ENCODE measurements at places on chromosomes 2 and 18.

- no peak for DNase-seq
Observed at GRCh38 chr2:60376252-60376651, 177.2 kb downstream of the BCL11A start.

DNA sequence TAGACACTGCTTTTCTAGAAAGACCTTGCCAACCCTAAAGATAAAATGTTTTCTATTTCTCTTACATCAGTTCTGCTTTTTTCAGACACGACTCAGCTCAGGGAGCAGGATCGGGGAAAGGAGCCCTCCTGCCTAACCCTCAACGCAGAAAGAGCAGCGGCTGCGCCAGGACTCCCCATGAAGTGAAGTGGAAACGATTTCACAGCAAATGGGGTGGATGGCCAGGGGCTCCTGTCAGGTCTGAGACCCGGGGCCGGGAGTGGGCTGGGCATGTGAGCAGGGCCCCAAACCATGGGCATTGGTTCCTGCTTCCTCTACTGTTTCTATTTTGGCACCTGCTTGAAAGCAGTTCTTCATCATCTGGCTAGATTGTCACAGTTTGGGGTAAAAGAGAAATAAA, 89.4 kb upstream of the PXDN start:
- no peak for DNase-seq

- DNase-seq, result no peak
Observed at GRCh38 chr18:25420077-25420825, 68.3 kb upstream of the ZNF521 start.

- peak; percentile 53 for DNase-seq
Observed at GRCh38 chr2:156341452-156342253, 9.1 kb upstream of the NR4A2 start.

GRCh38 chr2:102141970-102142828, at the start of gene IL1R1:
Gene IL1R1, plus strand, starts transcription at chr2:102142746. Its CDS starts 14,979 bp downstream, at chr2:102157725.
- DNase-seq, result no peak

GRCh38 chr2:206202446-206202845, 42.8 kb downstream of the EEF1B2 start:
- DNase-seq, result no peak

DNA sequence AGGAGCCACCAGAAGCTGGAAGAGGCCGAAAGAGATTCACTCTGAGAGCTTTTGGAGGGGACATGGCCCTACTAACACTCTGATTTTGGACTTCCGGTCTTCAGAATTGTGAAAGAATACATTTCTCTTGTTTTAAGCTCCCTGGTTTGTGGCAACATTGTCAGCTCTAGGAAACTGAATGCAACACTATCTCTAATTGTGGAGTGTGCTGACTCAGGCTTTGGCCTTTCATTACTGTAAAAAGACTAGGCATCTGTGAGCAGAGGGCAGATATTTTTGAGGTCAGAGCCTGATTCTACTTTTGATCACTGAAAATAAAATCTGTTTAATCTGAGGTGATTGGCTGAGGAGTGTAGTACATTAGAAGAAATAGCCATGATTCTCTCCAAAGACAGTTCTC, 185.4 kb upstream of the FAM98A start:
- DNase-seq, result no peak

- no peak for DNase-seq
Observed at GRCh38 chr2:37764739-37765138, 93.3 kb upstream of the CDC42EP3 start.

DNA sequence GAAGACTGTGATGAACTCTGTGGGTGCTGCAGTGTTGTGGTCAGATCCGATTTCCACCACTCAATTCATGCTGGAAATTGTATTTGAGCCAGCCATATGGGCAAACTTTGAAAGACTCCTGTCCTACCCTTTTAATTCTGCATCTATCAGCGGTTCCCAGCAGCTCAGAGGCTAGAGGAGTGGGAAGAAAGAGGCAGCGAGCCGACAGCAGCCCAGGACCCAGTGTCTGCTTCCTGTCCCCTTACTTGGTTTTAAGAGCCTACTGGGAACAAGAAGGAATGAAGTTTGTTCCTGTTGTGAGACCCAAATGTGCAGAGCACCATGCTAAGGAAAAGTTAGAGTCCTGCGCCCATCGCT, 72.7 kb upstream of the FOSL2 start:
- DNase-seq, result no peak

DNA sequence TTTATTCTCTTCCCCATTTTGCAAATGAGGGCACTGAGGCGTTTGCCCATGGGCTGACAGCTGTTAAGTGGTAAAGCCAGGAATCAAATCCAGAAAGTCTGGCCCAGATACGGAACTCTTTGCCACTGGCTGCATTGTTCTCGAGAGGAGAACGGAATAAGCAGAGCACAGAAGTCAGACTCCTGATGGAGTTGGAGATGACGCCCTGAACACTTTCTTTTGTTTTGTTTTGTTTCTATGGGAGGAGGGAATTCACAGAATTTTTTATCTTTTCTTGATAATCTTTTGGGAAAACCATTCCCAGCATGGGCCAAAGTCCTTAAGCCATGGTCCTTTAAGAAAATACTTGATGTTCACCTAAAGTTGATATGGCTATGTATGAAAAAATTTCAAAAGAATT, 322.2 kb downstream of the RDH14 start:
- no peak for DNase-seq

GRCh38 chr2:168217920-168218319, 29.5 kb downstream of the STK39 start:
- no peak for DNase-seq

DNA sequence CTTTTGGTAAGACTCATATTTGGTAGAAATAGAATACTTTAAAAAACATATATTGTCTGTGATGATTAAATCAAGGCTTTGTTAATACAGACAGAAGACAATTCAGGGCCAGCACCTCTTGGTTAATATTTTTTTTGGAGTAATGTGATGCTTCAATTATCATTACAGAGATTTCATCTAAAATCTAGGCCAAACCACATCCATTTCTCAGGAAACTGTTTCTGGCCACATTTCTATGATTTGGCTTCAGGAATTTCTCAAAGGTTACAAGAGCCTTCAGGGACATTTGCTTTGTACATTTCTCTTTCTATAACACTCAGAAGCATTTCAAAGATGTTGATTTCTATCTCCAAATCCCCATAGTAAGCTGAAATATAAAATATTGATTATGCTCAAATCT, 614.9 kb downstream of the LRP1B start:
- no peak for DNase-seq

DNA sequence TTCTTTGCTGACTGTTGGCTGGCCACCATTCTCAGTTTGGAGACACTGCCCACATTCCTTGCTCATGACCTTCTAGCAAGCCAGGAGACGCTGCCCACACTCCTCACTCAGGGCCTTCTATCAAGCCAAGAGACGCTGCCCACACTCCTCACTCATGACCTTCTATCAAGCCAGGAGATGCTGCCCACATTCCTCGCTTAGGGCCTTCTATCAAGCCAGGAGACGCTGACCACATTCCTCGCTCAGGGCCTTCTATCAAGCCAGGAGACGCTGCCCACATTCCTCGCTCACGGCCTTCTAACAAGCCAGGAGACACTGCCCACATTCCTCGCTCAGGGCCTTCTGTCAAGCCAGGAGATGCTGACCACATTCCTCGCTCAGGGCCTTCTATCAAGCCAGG, 131.3 kb upstream of the CBLN2 start:
- DNase-seq, result no peak

DNA sequence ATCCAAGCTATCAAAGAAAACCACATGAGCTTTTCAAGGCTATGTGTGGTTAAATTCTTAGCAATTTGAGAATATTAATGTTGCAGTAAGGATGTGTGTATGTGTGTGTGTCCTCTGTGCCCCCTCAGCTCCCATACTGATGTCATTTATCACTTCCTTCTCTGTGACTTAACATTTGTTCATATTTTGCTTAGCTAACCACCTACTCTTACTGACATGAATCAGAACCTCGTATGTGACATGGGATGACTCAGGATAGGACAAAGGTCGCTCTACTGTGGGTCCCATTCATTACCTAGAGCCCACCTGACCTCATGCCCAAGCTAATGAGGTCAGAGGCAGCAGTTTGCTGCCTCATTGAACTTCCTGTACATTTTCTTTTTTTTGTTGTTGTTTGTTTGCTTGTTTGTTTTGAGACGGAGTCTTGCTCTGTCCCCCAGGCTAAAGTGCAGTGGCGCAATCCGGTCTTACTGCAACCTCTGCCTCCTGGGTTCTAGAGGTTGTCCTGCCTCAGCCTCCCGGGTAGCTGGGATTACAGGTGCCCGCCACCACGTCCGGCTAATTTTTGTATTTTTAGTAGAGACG, 36.3 kb downstream of the MOGAT1 start:
- DNase-seq, result no peak

DNA sequence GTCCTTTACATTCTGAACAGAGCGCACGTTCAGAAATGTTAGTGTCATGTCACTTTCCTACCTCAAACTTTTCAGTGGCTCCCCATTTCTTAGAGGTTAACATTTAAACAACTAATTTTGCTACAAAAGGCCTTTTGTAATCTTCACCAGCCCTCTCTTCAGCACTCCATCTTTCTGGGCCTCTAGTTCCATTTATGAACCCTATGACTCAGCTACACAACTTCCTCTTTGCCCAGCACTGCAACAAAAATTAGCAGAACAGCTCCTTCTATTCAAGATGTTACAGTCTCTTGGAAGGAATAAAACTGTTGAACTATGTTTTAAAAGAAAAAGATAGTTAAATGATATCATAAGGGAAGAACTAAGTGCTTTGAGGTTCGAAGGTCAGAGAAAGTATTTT, 139.9 kb downstream of the VWC2L start:
- DNase-seq, result no peak

GRCh38 chr2:179954026-179954425, 53.1 kb downstream of the CWC22 start:
- DNase-seq, result no peak

- DNase-seq, result no peak
Observed at GRCh38 chr2:188576651-188577050, 285.0 kb downstream of the GULP1 start.

GRCh38 chr18:71075147-71075546, 786.3 kb downstream of the SOCS6 start:
- no peak for DNase-seq

All from anterior cingulate cortex (tissue), 58 donors.